ENCODE measurements at places on chromosomes 7 and 10. TPM values are rescaled to one million over a fixed set of nuclear protein-coding genes. Genes with fewer than 3 reads are reported as not detected.

GRCh38 chr7:23759671-23760391 lies 49.8 kb downstream of the STK31 start:
- no peak for DNase-seq

GRCh38 chr7:127887096-127887495 lies 144.1 kb downstream of the LRRC4 start:
- no peak for DNase-seq

MEOX2 gene
- total RNA-seq, result 3.6 TPM

DNA sequence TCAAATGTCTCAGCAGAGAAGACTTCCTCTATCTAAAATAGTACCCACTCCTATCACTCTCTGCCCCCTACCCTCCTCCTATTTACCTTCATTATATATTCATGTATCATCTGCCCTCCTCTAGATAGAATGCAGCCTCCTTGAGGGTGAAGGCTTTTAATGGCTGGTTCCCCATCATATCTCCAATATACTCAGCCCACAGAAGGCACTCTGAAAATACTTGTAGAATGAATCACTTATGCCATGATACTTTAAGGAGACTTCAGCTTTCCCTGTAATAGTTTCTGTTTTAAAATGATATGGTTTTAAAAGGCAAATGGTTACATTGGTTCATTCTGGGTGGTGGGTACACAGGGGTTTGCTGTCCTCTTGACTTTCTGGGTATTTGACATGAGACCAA lies 25.3 kb downstream of the GFRA1 start:
- DNase-seq, result no peak

STEAP1B gene
- total RNA-seq, result not detected

DNA sequence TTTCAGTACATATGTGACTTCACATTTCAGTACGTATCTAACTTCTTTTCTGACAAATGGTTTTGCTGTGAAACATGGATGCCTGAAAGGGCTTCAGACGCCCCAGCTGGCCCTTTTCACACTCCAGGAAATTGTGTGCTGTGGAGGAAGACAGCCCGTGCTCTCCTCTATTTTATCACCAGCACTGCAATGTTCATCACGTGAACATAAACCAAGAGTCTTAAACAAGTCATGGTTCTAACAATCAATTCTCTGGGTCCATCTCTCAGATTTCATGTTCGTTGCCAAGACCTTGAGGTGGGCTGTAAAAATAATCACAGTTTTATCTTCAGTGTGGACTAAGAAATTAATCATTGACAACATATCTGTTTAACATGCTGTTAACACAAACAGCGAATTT lies 141.2 kb downstream of the WDR37 start:
- peak; percentile 1 for DNase-seq

CFAP70 gene
- total RNA-seq, result 5.7 TPM

ZNF853 gene
- total RNA-seq, result 4.6 TPM

DNA sequence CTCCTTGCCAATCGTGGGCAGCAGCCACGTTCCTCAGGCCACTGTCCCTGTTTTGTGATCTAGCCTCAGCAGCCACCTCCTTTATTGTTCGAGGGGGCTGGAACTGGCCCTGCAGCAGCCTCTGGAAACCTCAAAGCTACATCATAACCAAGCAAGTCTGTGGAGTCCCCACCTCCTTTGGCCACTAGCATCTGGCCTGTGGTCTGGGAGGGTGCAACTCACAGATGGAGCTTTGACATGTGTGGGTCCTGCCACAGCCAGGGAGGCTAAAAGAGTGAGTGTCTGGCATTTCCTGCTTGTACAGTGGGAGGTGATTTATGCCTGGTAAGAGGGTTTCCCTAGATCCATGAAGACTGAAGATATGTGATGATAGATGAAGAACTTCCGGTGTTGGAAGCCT lies 32.3 kb upstream of the NUB1 start:
- no peak for DNase-seq

ANXA11 gene
- 85.1 TPM for total RNA-seq

- DNase-seq, result no peak
These were observed 13.7 kb upstream of the MAP3K8 start for GRCh38 chr10:30420266-30420665.

DNA sequence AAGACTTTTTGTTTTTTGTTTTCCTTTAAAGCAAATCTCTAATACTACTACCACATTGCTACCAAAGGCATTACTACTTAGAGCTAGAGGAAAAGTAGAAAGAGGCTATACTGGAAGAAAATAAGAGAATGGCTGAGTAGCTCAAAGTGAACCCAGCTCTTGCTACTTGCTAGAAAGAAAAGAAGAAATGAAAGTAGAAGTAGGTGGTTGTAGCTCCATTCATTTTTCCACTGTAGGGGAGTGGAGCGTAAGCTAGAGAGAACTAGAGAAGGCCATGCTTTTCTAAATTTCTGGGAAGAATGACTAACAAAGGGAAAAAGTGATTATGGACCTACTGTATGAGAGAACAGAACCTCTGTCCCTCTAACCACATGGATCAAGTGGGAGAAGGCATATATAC lies 184.4 kb downstream of the PON1 start:
- DNase-seq, result no peak

- DNase-seq, result no peak
These were observed 3.4 kb downstream of the GGCT start for GRCh38 chr7:30501264-30501663.
